CD4-positive, CD25-positive, alpha-beta regulatory T cell (primary cell): ENCODE measurements at places on chromosomes 7 and 10. TPM values are rescaled to one million over a fixed set of nuclear protein-coding genes. Genes with fewer than 3 reads are reported as not detected.

Gene TRPV5
- polyA plus RNA-seq = not detected

Gene CCAR1
- polyA plus RNA-seq = 32.7 TPM

GRCh38 chr10:43194266-43194665 lies 56.0 kb downstream of the CSGALNACT2 start:
- DNase-seq = no peak

DNA sequence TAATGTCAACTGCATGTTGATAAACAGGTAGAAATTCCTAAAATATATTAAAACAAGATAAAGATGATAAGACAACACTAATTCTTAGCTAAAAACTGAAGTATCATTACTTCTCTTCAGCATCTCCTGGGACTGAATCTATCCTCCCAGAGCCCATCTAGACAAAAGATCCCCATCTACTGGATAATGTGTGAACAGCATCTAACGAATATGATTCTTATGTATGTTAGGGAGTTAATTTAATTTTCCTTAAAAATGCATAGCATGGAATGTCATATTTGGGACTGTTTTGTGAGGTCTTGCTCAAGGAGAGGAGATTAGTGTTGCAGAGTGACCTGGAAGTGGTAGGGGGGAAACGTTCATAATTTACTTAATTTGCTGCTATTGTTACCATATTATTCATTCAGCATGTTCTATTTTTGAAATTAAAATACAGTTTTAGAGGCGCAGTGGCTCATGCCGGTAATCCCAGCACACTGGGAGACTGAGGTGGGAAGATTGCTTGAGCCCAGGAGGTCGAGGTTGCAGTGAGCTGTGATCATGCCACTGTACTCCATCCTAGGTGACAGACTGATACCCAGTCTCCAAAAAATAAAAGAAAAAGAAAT lies 305.1 kb upstream of the CSTF2T start:
- DNase-seq = peak; percentile 6

GRCh38 chr7:94364816-94365215 lies 29.9 kb upstream of the COL1A2 start:
- DNase-seq = no peak

GRCh38 chr7:18370633-18371032 lies 124.9 kb upstream of the HDAC9 start:
- DNase-seq = no peak

Gene ZDHHC16
- polyA plus RNA-seq = 25.3 TPM

GRCh38 chr7:158561659-158562058 lies 26.0 kb downstream of the PTPRN2 start:
- DNase-seq = no peak

Gene ZNF277
- polyA plus RNA-seq = 24.7 TPM

DNA sequence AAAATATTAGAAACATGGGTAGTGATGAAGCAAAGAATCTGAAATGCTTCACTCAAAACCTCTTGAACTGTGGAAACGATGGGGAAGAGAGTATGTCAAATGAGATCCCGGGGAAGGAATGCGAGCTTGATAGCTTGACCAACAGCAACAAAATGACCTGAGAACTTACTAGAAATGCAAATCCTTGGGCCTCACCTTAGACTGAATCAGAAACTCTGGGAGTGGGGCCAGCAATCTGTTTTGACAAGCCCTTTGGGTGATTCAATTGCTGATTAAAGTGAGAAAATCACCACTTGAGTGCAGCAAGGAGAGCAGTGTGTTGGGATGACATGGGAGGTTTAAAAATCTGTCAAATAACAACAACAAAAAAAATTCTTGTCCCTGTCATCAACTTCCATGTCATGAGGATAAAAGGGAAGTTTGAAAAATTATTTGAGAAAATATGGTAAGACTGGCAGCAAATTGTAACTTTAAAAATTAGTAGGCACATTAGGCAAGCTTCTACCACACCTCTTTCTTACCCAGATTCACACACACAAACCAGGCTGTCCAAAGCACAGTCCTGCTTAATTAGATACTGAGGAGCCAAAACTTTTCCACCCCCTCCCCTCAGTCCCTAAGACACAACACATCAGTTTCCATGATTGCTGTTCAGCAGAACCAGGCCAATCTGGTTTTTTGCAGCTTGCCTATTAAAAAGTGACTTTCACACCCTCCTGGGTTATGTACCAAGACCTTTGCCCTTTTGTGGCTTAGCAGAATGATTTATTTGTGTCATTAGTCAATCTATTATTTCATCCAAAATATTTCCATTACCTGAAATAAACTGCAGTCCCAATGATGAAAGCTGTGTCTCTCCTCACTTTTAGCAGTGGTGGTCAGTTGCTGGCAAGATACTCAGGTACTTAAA lies 15.6 kb downstream of the CALCR start:
- DNase-seq = no peak

Gene DRGX
- polyA plus RNA-seq = not detected

DNA sequence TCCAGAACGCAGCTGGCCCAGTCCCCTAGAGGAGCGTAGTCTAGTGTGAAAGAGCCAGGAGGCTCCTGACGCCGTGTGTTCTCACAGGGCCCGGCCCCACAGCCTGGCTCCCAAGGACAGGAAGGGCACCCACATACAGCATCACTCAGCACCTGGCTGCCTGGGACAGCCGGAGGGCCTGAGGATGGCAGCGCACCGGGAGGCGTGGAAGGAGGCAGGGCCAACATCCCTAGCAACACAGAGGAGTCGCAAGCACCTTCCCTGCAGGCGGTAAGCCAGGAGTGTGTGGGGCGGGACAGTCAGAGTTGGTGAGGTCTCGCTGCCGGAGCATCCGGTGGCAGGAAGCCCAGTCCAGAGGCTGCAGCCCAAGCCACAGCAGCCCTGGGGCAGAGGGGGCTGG lies 125.8 kb downstream of the MAD1L1 start:
- DNase-seq = no peak

Gene PRKAR1B
- polyA plus RNA-seq = 5.6 TPM

GRCh38 chr7:155604504-155604997 lies 39.9 kb upstream of the RBM33 start:
- no peak for DNase-seq

- peak; percentile 38 for DNase-seq
Observed at GRCh38 chr7:139777133-139777891, 486 bp downstream of the HIPK2 start.

DNA sequence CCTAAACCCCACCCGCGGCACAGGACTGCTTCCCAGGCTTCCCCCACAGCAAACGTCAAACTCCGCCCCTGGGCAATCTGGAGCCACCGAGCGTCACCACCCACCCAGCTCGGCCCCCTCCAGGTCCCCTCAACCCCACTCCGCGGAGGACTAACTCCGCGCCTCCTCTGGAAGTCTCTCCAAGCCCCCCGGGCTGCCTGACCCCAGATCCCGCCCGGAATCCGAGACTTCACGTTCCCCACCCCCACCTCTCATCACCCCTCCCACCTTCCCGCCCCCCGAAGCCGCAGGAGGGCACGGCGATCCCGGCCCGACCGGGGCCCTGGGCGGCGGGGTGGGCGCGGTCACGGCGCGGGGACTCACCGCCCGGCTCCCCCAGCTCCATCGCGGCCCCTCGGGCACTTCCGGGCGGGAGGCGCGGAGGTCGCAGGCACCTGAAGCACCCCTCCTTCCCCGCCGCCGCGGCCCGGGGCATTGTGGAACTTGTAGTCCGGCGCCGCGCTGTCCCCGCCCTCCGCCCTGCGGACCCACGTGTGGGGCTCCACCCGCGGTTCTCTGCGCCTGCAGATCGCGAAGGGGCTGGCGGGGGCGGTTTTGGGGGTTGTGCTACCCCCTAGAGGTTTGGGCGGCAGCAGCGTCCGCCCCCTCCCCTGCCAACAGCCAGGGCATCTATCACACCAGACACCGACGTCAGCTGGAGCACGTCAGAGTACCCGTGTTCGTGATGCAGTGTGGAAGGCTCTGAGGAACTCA lies at the start of gene TMUB1:
TSS of gene TMUB1 (minus strand) at position 423 of the 753 bp plus-strand sequence. CDS start 930 bp downstream, outside the sequence.
- peak; percentile 89 for DNase-seq

Gene EIF4EBP2
- 77.3 TPM for polyA plus RNA-seq

DNA sequence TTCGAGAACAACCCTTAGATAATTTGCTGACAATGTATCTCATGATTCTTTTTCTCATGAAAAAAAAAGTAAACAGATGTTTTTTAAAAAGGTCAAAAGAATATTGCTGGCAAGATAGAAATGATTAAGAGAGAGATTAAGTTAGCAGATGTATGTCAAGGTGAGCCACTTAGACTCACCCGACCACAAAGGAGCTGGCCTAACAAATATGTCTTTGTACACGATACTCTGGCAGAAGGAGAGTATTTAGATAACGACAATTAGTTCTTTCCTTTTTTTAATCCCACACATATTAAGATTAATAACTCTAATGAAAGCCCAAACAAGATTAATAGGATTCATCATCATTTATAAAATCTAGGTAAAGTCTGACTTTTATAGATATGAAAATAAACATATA lies 156.7 kb downstream of the RAPGEF5 start:
- DNase-seq = no peak

Gene PLXNA4
- not detected for polyA plus RNA-seq

Gene GTPBP4
- polyA plus RNA-seq = 15.9 TPM

DNA sequence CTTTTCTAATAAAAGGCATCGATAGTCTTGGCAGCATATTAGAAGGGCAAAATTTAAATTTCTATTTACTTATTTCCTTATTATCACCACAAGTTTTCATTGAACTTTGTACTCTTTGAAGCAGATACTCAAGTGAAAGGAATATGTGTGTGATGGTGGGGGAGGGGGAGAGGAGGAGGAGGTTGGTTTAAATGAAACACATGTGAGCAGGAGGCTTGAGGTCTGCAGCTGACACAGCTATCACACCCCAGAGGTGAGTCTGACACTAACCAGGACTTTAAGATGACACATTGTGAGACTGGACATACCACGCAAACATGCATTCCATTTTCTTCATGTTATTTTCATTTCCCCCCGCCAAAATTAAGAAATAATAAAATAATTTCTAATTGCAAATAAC lies 63.3 kb downstream of the CTTNBP2 start:
- no peak for DNase-seq

Gene LIPF
- polyA plus RNA-seq = not detected

- no peak for DNase-seq
Observed at GRCh38 chr7:78023191-78023590, 224.6 kb downstream of the PHTF2 start.

DNA sequence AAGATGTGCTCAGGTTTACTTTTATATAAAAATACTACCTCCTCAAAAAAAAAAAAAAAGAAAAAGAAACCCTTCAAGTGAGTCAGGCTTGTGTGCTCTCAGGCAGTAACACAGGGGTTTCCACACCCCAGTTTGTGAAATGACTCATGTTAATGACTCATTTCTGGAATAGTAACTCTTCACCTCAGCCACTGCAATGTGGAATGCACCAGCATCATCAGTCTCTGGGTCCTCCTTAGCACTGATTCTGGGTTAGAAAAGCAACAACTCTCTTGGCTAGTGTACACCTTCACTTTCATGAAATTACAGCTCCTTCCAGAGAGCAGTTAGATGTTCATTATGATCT lies 110.6 kb downstream of the EMX2 start:
- no peak for DNase-seq

Gene ZRANB1
- polyA plus RNA-seq = 6.9 TPM

- no peak for DNase-seq
Observed at GRCh38 chr10:42488416-42488815, 150.0 kb downstream of the ZNF33B start.

Gene ZNF679
- polyA plus RNA-seq = not detected

- DNase-seq = no peak
Observed at GRCh38 chr7:47669901-47670384, 88.0 kb upstream of the TNS3 start.

GRCh38 chr7:148472406-148472805 lies 118.2 kb upstream of the C7orf33 start:
- no peak for DNase-seq

Gene MYOF
- polyA plus RNA-seq = 0.23 TPM

Gene VAX1
- polyA plus RNA-seq = not detected

Gene GPR15LG
- not detected for polyA plus RNA-seq

GRCh38 chr10:101055411-101055810 lies 6.4 kb upstream of the KAZALD1 start:
- no peak for DNase-seq
